ENCODE measurements at places on chromosomes 11 and 22. TPM values are rescaled to one million over a fixed set of nuclear protein-coding genes. Genes with fewer than 3 reads are reported as not detected.

GRCh38 chr22:41526830-41527799 is 17.2 kb downstream of the POLR3H start:
- peak; percentile 90 for DNase-seq

DNA sequence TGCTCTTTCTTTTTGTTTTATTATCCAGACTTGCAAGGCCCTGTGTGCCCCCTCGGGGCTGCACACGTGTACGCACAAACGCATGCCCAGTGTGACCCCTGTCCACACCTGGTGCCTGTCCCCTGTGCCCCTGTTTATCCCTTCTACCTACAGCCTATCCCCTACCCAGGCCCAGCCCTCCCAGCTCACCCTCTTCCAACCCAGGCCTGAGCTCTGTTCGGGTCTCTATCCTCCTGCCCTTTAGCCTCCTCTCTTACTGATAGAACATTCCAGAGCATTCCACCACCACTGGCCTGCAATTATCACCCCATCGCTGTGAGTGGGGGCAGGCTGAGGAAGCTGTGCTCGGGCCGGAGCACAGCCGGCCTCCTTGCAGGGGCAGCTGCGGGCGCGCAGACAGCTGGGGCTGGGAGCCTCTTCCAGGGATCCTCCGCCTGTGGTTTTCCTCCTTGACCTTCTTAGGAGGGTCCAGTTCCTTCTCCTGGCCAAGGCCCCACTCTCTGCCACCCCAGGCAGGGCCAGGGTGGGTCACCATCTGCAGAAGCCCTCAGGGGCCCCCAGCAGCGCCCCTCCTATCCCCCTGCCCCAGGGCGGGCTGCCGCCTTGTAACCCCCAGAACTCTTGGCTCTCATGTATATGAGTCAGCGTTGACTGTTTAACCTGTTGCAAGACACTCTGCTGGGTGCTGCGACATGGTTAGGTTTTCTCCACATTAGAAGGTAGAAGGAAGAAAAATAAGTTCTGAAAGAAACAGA is 41.8 kb upstream of the KCNQ1OT1 start:
- no peak for DNase-seq

DNA sequence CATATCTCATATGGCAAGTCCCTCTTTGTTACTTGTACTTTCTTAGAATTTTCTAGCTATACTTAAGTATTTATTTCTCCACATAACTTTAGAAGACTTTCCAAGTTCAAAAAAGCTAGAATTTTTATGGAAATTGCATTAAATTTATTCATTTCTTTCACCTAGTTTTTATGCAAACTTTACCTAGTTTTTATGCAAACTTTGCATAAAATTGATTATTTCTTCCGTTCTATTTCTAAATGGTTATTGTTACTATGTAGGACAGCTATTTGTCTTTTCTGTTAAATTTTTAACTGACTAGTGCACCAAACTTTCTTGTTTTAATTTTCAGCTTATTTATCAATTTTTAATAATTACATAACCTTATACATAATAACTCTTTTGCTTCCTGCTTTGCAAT is 3.2 kb upstream of the CREBZF start:
- no peak for DNase-seq

- DNase-seq, result no peak
Measured at GRCh38 chr11:44308256-44308922, 1.6 kb downstream of the ALX4 start.

MMP8 gene
- not detected for total RNA-seq

DNA sequence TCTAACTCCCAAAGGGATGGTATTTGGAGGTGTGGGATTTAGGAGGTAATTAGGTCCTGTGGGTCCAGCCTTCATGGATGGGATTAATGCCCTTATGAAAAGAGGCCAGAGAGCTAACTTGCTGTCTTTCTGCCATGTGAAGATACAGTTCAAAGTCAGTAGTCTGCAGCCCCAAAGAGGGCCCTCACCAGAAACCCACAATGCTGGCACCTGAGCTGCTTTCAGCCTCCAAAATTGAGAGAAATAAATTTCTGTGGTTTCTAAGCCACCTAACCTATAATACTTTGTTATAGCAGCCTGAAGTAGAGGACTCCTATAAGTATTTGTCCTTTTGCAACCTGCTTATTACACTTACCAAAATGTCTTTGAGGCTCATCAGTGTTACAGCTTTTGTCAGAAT is 16.2 kb downstream of the ATM start:
- DNase-seq, result no peak

C11orf97 gene
- total RNA-seq, result not detected

DNA sequence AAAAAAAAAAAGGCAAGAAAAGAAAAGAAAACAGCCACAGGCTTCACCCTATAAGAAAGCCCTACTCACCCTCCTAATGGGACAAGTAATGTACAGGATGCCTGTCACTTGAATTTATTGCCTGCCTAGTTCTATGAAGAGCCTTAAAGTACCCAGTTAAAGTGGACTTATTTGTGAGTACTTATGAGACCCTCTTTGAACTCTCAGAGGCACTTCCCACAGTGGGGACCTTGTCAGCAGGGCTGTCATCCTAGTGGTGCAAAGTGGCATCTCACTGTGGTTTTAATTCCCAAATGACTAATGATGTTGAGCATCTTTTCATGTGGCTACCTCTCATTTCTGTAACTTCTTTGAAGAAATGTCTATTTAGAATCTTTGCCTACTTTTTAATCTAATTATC is 41.8 kb upstream of the BARX2 start:
- DNase-seq, result no peak

OR52I1 gene
- total RNA-seq, result not detected

- no peak for DNase-seq
Measured at GRCh38 chr11:19818619-19819018, 106.0 kb downstream of the NAV2 start.

CTSF gene
- 1.2 TPM for total RNA-seq

DNA sequence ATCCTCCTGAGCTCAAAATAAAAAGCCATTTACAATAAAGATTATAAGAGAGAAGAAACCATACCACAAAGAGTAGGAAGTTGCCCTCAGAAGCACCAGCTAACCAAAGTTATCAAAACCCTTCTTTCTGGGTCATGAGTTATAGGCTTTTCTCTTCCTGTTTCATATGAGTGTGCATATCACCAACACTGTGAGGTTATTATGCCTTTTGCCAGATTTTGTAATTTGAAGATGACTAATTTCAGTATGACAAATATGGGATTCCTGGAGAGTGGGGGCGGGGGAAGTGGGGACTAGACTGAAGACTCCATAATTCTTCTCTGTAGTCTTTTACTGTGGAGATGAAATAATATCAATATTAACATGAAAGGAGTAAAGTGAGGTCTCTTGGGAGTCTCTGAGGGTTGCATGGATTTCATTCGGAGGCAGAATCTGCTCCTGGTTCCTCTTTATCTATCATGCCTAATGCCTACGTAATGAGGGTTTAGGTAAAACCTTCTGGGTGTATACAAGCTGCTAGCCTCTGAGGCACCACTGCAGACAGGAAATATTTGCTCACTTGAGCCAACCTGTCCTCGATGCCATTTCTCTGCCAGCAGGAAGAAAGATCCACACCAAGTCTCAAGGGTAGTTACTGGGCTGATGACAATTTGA is 2.1 kb downstream of the LPXN start:
- peak; percentile 77 for DNase-seq

- DNase-seq, result peak; percentile 90
Measured at GRCh38 chr22:23984430-23984829, 4.5 kb downstream of the GSTT2 start.

DNA sequence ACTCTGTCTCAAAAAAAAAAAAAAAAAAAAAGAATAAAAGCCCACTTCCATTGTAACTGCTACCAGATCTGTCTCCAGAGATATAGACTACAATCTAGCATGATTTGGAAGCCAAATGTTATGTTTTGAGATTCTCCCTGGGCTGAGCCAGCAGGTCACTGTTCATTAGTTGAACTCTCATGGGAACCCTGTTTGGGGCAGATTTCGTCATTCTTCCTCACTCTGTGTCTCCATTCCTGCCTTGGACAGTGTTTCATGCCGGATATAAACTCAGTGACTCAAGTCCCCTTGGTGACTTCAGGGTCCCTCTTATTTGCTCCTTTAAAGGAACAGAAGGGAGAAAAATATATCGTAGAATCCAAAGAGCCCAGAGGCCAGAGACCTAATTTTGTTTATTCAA is 378.1 kb downstream of the LARGE1 start:
- no peak for DNase-seq

GRCh38 chr11:107337917-107338316 is 119.7 kb downstream of the CWF19L2 start:
- DNase-seq, result no peak

GRCh38 chr22:34111210-34111824 is 191.0 kb upstream of the LARGE1 start:
- peak; percentile 61 for DNase-seq

NPTXR gene
- total RNA-seq, result 0.98 TPM

OR56A1 gene
- total RNA-seq, result not detected

E2F8 gene
- total RNA-seq, result 29.0 TPM

GRM5 gene
- not detected for total RNA-seq

DNA sequence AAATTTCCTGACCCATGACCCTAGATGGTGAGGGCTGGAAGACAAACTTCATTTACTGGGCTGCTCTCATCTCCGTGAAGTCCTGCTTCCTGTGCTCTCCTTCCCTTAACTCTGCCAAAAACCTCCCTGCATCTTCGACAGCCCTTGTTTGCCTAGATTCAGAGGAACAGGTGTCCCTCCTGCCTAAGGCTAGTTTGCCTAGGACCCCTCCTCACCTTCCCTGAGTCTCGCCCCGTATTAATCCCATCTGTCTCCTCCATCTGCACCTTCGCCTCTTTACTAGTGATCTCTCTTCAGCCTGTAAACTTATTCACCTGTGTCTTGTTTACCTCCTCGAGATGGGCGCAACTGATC is 33.1 kb downstream of the EIF3F start:
- no peak for DNase-seq

DNA sequence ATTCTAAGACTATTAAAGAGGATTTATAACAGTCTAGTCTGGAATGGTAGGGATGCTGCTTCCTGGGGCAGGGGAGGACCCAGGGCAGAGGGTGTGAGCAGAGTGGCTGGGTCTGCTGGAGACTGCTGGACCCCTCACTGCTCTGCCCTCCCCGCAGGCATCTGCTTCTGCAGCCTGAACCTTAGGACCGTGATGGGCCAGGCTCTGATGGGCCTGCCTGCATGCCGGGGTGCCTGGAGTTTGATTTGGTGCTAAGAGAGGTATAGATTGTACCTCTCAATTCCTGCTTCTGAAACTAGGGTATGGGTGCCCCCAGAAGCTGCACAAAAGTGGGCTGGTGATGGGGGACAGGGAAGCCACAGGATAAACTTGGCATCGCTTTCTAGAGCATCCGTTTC is 54.9 kb downstream of the CD82 start:
- DNase-seq, result peak; percentile 55

ANGPTL5 gene
- not detected for total RNA-seq

DNA sequence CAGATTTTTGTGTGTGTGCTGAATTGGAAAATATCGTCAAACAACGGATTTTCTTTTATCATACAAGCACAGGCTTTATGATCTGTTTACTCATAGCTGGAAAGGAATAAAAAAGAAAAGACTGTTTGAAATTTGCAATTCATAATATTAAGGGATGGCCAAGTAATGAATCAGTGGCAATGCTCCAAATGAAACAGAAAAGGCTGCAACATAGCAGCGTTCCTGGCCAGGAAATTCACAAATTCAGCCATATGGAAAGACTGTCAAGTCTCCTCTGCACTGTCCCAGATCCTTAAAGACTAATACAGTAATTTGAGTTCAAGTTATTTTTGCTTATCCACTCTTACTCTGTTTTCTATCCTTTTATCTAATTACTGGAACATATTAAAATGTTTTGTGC is 98.2 kb downstream of the MSANTD4 start:
- no peak for DNase-seq

DNA sequence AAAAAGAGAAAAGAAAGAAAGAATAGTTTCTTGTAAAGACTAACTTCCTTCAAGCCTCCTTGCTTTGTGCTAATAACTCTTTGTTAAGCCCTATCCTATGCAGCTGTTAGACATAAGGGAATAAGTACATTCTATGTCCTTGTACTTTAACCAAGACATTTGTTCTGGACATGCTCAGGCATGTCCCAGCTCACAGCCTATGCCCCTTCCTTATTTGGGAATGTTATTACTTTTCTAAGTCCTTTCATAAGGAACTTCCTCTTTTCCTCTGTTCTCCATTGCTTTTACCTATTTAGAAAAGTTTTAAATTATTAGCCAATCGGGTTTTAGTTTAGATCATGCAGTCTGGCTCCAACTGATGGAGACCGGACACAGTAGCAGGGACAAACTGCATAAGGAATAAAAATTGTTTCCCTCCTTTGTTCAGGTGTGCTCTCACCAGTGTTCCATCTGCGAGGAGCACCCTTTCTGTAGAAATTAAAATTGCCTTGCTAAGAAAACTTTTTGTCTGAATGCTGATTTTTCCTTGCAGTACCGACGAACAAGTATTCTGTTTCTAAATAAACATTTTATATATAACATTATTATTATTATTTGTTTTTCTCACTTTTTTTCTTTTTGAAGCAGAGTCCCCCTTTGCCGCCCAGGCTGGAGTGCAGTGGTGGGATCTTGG is 21.6 kb upstream of the SPINDOC start:
- DNase-seq, result no peak

DNA sequence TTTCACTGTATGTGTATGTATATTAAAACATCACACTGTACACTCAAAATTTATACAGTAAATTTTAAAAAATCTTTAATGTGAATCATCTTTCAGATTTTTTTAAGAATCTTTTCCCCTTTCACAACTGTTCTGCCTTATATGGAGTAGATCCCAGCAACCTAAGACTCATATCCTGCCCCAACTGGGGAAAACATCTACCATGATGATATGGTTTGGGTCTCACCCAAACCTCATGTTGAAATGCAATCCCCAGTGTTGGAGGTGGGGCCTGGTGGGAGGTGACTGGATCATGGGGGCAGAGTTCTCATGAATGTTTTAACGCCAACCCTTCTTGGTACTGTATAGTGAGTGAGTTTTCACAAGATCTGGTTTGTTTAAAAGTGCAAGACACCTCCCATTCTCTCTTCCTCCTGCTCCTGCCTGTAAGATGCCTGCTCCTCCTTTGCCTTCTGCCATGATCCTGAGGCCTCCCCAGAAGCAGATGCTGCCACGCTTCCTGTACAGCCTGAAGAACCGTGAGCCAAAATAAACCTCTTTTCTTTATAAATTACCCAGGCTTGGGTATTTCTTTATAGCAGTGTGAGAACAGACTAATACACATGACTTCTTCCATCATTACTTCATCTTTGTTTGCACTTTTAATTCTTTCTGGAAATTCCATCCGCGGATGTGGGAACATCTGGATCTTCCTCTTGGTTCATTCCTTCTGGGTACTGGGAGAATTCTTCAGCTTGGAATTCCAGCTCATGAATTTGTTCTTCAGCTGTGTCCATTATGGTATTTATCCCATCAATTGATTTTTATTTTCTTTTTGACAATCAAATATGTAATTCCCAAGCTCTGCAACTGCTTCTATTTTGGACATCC is 36.9 kb downstream of the LINC01488 start:
- no peak for DNase-seq

- DNase-seq, result no peak
Measured at GRCh38 chr11:77747381-77747969, 73.0 kb downstream of the RSF1 start.
